Stimulated activated CD4-positive, alpha-beta T cell treated with anti-CD3 and anti-CD28 coated beads, Interleukin-15, amount 100 ng/mL, for 24 hours (primary cell): ENCODE measurements at places on chromosomes 1 and 21.

DNA sequence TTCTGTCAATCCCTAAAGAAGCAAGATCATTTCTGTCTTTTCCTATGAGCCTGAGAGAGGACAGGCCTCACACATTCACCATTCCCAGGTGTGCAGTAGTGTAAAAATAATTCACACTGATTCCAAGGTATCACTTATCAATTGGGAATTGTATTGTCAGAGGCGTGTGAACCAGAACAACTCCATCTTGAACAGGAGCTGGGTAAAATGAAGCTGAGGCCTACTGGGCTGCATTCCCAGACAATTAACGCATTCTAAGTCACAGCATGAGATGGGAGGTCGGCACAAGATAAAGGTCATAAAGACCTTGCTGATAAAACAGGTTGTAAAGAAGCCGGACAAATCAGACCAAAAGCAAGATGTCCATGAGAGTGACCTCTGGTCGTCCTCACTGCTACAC is 239.2 kb downstream of the SMYD3 start:
- DNase-seq: no peak

- DNase-seq: no peak
These were observed 17.3 kb downstream of the SLC6A9 start for GRCh38 chr1:44013949-44014348.

DNA sequence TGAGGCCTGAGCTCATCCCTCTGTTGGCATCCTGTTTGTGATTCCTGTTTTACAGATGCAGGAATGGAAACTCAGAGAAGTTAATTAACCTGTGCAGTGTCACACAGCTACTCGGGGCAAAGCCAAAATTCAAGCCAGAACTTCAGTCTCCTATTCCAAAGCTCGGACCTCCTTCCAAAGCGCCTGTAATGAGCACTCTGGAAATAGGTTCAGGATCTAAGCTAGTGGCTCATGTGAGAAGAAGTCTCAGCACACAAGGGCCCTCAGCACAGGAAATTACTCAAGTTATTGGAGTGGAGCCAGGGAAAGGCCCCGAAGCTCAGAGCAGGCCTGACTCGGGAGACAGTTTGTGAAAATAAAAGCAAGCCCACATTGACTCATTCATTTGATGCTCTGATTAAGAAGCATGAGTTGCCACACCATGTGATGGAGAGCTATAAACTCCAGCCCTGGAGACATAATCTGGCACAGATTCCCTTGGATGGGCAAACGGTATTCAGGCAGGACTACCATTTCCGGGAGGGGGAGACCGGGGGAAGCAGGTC is 50.6 kb upstream of the LYST start:
- DNase-seq: peak; percentile 77

DNA sequence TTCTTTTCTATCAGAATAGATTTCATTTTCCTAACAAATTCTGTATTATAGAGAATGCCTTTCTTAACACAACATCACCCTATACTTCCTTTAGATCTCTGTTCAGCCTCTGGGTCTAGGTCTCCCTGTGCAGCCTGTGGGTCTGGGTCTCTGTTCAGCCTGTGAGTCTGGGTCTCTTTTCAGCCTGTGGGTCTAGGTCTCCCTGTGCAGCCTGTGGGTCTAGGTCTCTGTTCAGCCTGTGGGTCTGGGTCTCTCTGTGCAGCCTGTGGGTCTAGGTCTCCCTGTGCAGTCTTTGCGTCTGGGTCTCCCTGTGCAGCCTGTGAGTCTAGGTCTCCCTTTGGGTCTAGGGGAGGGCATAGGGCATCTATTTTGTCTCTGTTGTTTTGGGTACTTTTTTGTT is 59.6 kb upstream of the DIP2A start:
- DNase-seq: no peak

- no peak for DNase-seq
These were observed 29.9 kb downstream of the PMVK start for GRCh38 chr1:154906621-154907081.

GRCh38 chr1:176994931-176995596 is 169.4 kb downstream of the ASTN1 start:
- no peak for DNase-seq

- no peak for DNase-seq
These were observed 29.3 kb downstream of the MACO1 start for GRCh38 chr1:25460020-25460419.

DNA sequence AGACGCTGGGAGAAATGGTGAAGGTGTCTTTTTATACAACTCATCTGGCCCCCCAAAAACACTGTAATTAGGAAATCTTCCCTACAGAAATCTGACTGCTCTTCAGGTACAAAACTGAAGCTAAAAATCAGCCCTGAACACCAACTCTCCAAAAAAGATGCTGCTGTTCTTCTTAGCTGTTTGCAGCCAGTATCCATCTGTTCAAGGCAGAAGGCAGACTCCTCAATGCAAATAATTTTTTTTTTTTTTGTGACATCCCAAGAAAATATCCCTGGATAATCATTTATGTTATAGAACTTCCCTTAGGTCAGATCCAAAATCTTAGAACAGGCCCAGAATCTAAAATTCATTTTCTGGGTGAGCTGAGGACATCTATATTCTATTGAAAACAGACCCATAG is 36.5 kb downstream of the TRIT1 start:
- DNase-seq: no peak
